ENCODE measurements at places on chromosomes 1 and 21. TPM values are rescaled to one million over a fixed set of nuclear protein-coding genes. Genes with fewer than 3 reads are reported as not detected.

DNA sequence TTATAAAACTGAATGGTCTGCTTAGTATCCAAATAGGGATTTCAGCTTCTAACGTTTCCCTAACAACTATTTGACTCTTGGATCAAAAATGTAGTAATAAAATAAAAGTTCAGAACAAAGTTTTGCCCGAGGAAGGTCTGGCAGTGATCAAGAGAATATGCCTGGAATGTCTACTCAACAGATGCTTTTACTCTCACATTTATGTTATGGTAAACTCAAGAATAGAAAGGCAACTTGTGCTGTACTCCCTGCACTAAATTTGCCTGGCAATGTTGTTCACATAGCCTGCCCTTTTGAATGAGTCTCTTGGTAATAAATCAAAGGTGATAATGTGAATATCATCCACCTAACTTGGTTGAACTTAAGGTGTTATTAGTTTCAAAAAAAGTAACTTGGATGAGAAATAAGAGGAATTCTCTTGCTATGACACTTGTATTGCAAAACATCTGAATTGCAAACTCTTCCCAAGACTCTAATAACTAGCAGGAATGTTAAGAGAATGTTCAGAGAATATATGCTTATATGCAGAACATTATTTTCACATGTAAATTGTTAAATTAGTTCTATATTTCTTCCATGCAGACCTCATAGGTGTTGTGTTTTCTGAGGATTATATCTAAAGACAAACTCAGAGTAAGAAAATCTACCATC is 215.8 kb downstream of the COL24A1 start:
- no peak overlapping the region for H3K4me3 ChIP-seq
- no peak overlapping the region for H3K27ac ChIP-seq
- no peaks in the 10 kb centered on the region for H3K4me1 ChIP-seq

DNA sequence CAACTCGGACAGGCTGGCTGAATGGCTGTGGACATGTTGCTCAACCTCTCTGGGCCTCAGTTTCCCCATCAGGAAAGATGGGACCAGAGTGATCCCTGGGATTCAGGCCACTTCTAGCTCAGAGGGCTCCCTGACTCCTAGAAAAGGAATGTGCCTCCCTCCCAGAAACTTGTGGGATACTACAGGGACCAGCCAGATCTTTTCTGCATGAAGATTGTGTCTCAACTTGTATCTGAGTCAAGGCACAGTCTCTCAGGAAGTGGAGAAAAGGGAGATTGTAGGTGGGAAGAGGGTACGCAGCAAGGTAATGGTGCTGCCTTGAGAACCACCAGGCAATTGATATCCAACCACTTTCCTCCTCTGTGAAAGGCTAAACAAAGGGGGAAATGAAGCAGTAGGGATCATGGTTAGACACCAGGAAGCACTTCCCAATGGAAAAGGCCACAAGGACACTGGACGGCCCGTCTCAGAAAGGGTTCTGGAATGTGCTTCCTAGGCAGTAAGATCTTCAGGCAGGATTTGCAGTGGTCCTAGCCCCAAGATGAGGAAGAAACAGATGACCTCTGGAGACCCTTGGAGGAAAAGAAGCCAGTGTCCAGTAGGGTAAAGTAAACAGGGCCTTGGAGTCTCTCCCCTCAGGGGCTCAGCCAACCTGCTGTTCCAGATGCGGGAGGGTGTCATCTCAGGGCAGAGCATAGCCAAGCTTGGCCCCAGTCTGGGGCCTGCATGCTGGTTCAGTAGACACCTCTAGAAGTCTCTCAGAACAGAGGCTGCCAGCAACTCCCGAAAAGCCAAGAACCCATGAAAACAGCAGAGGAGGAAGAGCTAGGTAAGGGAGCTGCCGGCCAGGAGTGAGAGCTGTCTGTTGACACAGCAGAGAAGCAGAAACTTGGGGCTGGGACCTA is 16.8 kb downstream of the IFFO2 start:
- no peak for DNase-seq
- no peaks in the 10 kb centered on the region for H3K27me3 ChIP-seq
- no peak overlapping the region for H3K4me3 ChIP-seq
- H3K36me3 ChIP-seq: no peaks in the 10 kb centered on the region

Gene LACTBL1
- total RNA-seq: not detected

GRCh38 chr1:182087304-182087703 is 25.8 kb upstream of the ZNF648 start:
- H3K27ac ChIP-seq: no peak overlapping the region
- no peak overlapping the region for H3K4me3 ChIP-seq
- peaks cover 3% of the 10 kb centered on the region for H3K4me1 ChIP-seq
- no peaks in the 10 kb centered on the region for H3K27me3 ChIP-seq
- no peaks in the 10 kb centered on the region for H3K36me3 ChIP-seq

GRCh38 chr1:234515411-234515810 is 36.4 kb upstream of the TARBP1 start:
- H3K4me3 ChIP-seq: no peak overlapping the region
- no peak for DNase-seq
- H3K36me3 ChIP-seq: no peaks in the 10 kb centered on the region
- H3K27me3 ChIP-seq: no peaks in the 10 kb centered on the region
- H3K27ac ChIP-seq: peak overlapping the region; percentile 26
- peaks cover 39% of the 10 kb centered on the region for H3K4me1 ChIP-seq

DNA sequence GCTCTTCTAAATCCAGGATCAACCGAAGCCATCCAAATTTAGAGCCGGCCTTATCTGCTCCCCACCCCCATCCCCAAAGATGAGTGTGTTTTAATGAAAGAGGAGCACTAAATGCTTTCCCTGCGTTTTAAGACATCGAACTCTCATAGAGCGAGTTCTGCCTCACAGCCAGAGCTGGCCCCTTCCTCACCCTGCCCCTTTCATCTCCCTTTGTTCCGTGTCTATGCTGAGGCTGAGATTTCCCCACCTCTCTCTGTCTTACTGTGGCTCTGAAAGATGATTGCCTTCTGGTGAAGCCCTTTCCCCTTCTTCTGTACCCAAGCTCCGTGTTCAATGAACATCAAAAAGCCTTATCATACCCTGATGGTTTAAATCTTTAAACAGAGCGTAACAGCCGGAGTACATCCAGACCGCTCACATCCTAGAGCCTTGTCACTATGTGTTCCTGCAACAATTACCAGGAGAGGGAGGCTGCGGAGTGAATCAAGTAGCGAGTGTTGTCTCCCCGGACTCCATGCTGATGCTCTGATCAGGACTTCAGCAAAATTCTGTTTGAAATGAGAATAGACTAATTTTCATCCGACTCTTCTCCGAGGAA is 110.1 kb downstream of the ZNF326 start:
- H3K4me1 ChIP-seq: no peaks in the 10 kb centered on the region
- H3K4me3 ChIP-seq: no peak overlapping the region
- H3K27me3 ChIP-seq: peaks cover 5% of the 10 kb centered on the region
- H3K27ac ChIP-seq: no peak overlapping the region

DNA sequence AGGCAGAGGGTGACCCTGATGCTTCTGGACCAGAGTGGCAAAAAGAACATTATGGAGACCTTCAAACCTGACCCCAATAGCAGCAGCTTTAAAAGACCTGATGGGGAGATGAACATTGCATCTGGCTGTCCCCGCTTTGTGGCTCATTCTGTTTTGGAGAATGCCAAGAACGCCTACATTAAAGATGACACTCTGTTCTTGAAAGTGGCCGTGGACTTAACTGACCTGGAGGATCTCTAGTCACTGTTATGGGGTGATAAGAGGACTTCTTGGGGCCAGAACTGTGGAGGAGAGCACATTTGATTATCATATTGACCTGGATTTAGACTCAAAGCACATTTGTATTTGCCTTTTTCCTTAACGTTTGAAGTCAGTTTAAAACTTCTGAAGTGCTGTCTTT is 45.8 kb downstream of the TRAF5 start:
- peaks cover 3% of the 10 kb centered on the region for H3K36me3 ChIP-seq
- no peaks in the 10 kb centered on the region for H3K4me1 ChIP-seq
- H3K4me3 ChIP-seq: no peak overlapping the region
- DNase-seq: no peak

DNA sequence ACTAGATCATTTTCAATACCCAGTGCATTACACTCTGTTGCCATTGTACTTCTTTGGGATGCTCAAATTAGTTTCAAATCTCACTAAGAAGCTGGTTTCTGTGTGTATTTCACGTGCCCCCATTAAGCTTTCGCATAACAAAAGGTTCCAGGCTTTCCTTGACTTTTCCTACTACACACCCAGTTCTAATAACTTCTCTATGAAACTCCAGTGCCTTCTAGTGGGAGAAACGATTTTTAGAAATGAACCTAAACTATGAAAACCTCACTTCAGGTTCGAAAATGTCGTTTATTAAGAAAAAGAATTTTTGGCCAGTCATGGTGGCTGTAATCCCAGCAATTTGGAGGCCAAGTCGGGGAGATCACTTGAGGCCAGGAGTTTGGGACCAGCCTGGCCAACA is 2.8 kb downstream of the CFHR4 start:
- H3K36me3 ChIP-seq: no peaks in the 10 kb centered on the region
- H3K4me3 ChIP-seq: no peak overlapping the region
- no peaks in the 10 kb centered on the region for H3K4me1 ChIP-seq
- H3K27me3 ChIP-seq: no peaks in the 10 kb centered on the region
- no peak for DNase-seq

Gene BSND
- total RNA-seq: not detected

DNA sequence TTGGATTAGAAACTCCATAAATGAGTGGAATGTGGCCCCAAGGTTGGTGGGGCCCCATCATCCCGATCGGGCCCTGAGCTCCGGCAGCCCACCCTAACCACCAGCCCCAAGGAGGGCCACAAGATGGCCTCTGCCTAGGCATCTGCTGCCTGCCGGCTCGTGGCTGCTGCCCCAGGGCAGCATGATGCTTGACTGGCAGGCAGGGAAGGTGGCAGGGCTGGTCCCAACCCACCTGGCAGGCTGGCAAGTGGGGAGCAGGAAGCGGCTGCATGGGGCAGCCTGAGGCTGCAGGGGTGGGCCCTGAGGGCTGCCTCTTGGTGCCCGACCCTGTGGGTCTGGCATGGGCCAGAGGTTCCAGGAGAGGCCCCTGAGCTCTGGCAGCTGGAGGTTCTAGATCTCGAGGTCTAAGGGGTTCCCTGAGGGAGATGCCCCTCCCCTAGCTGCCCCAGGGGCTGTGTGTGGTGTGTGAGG is 760 bp upstream of the GJC2 start:
- peak overlapping the region; percentile 38 for H3K27ac ChIP-seq
- H3K36me3 ChIP-seq: peaks cover 7% of the 10 kb centered on the region
- H3K4me3 ChIP-seq: no peak overlapping the region
- peak; percentile 46 for DNase-seq

GRCh38 chr1:31809698-31810097 is 6.1 kb downstream of the SPOCD1 start:
- DNase-seq: no peak
- no peaks in the 10 kb centered on the region for H3K4me1 ChIP-seq
- no peak overlapping the region for H3K4me3 ChIP-seq
- no peaks in the 10 kb centered on the region for H3K36me3 ChIP-seq

Gene FAM72C
- 0.13 TPM for total RNA-seq

DNA sequence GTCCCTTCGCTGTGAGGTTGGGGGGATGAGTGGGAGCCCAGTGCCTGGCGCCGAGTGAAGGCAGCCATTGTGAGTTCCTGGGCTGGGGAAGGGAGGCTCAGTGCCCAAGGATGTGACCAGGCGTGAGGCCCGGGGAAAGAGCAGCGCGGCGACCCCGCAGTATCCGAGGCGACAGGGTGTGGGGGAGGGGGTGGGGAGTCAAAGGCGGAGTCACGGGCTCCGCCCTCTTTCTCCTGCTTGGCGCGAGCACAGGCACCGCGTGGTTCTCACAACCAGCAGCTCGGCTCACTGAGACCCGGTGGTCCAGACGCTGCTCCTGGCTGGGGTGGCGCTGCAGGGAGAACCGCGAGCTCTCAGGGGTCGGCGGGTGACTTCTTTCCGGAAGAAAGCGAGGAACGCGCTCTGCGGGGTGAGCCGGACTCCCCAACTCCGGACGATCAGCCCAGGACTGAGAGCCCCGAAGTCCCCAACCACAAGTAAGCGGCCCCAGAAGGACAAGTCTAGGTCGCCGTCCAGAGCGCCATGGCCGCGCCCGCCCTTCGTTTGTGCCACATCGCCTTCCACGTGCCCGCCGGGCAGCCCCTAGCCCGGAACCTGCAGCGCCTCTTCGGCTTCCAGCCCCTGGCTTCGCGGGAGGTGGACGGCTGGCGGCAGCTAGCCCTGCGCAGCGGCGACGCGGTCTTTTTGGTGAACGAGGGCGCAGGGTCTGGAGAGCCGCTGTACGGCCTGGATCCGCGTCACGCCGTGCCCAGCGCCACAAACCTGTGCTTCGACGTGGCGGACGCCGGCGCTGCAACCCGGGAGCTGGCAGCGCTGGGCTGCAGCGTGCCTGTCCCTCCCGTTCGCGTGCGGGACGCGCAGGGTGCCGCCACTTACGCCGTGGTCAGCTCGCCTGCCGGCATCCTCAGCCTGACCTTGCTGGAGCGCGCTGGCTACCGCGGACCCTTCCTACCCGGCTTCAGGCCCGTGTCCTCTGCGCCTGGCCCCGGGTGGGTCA is at the start of gene HPDL:
Gene HPDL, plus strand, starts transcription at position 269 of the 997 bp plus-strand sequence. Its CDS starts 254 bp downstream, at position 523.
- H3K4me1 ChIP-seq: peaks cover 15% of the 10 kb centered on the region
- peaks cover 25% of the 10 kb centered on the region for H3K36me3 ChIP-seq
- peak; percentile 71 for DNase-seq
- no peaks in the 10 kb centered on the region for H3K27me3 ChIP-seq

DNA sequence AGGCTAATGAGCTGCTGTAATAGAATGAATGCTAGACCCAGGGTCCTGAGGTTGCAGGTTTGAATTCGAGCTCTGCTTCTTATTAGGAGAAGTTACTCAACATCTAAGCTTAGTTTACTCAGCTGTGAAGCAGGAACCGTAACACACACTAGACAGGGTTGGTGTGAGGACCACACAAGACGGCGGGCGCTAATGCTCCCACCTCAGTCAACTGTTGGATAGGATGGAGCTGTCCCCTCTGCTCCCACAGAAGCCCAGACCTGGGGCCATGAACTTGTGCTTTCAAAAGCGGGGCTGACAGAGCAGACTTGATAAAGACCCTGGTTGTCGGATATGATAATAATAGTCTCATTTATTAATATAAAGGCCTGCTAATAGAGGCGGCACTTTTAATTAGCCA is 98.4 kb upstream of the CD34 start:
- H3K4me1 ChIP-seq: no peaks in the 10 kb centered on the region
- H3K27me3 ChIP-seq: no peaks in the 10 kb centered on the region
- no peak overlapping the region for H3K4me3 ChIP-seq

All from psoas muscle (tissue), 8 donors.